ENCODE measurements at places on chromosomes 4 and X. TPM values are rescaled to one million over a fixed set of nuclear protein-coding genes. Genes with fewer than 3 reads are reported as not detected.

DNA sequence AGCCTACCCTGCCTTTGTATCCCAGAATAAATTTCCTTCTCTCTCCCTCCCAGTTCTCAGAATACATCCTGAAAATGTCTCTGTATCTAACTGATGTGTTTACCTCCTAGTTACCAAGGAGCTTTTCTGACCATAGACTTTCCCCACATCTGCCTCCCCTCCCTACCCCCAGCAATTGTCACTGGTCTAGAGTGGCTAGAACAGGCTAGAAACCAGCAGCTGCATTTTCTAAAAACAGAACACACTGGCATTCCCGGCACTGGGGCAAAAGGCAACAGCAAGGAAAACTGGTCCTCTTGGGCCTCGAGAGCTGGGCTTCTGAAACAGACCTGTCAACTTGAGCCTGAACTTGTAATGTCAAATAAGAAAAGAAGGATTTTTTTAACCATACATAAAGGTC lies 16.4 kb downstream of the TASL start:
- no peak for DNase-seq
- H3K27me3 ChIP-seq, result no peaks in the 10 kb centered on the region
- no peak overlapping the region for H3K27ac ChIP-seq

- H3K4me1 ChIP-seq, result peaks cover 5% of the 10 kb centered on the region
- no peak overlapping the region for H3K27ac ChIP-seq
- no peaks in the 10 kb centered on the region for H3K36me3 ChIP-seq
- no peak for DNase-seq
- no peak overlapping the region for H3K4me3 ChIP-seq
- H3K27me3 ChIP-seq, result peaks cover 23% of the 10 kb centered on the region
Observed at GRCh38 chr4:138851391-138852335, 163.9 kb upstream of the NOCT start.

- H3K27me3 ChIP-seq, result no peaks in the 10 kb centered on the region
- peaks cover 8% of the 10 kb centered on the region for H3K4me1 ChIP-seq
- peaks cover 40% of the 10 kb centered on the region for H3K36me3 ChIP-seq
- H3K4me3 ChIP-seq, result no peak overlapping the region
- H3K27ac ChIP-seq, result no peak overlapping the region
Observed at GRCh38 chr4:7003879-7004240, 39.3 kb upstream of the TADA2B start.

- H3K27ac ChIP-seq, result no peak overlapping the region
- H3K4me3 ChIP-seq, result no peak overlapping the region
Observed at GRCh38 chr4:123661080-123661737, 264.6 kb downstream of the SPRY1 start.

DNA sequence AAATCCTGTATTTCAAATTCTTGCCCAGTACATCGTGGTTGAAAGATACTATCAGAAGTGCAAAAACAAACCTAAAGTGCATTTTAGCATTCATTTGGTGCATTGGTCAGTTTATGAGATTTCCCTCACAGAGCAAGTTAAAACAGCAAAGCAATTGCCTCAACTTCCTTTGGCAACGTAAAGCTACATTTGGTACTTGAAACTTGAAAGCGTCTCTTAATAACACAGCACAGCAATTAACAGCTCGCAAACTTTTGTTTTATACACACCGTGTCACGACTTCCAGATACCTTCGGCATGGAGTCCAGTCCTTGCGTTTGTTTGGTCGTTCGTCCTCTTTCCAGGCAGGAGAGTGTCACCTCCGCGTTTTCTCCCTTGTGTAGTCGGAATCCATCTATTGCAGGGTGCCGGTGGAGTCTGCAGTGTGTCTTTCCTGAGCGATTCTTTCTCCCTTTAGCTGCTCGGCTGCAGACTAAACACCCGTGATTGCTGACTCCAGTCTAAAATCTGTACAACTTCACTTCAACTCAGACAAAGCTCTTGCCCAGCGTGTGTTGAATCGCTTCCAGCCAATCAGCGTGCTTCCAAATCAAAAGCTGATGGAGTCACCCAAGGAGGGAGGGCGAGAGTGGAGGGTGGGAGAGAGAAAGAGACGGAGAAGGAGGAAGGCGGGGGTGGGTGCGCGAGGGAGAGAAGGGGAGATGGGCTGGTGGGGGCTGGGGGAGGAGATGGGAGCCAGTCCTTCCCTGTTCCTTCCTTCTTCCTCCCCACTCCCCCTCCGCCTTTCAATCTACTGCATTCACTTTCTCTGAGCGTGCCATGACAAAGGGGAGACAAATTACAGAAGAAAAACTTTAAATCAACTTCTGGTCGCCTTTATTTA lies at the start of gene PCDH18:
Gene PCDH18, minus strand, starts transcription at position 509 of the 883 bp plus-strand sequence. Its CDS starts 406 bp downstream, at position 103.
- H3K4me3 ChIP-seq, result no peak within 1 kb of the TSS
- H3K27ac ChIP-seq, result no peak within 1 kb of the TSS
- H3K4me1 ChIP-seq, result no peaks in the 10 kb centered on the region

DNA sequence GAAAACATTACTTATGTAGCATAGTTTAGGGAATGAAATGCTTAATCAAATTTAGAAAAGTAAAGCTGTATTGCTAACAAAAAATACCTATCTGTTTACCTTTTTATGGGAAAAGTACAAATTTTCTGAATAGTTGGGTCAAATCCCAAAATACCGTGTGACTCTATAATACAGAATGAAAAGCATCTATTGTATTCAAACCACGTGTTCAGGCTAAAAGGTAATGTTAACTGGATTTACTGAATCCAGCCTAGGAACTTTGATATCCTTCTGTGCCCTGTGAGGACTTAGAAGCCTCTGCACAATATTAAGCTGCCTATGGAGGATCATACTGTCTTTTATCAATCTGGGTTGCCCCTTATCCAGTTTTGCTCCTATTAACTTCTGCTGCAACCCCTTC lies 36.3 kb upstream of the AGA start:
- no peak for DNase-seq
- H3K36me3 ChIP-seq, result no peaks in the 10 kb centered on the region
- H3K27ac ChIP-seq, result no peak overlapping the region

DNA sequence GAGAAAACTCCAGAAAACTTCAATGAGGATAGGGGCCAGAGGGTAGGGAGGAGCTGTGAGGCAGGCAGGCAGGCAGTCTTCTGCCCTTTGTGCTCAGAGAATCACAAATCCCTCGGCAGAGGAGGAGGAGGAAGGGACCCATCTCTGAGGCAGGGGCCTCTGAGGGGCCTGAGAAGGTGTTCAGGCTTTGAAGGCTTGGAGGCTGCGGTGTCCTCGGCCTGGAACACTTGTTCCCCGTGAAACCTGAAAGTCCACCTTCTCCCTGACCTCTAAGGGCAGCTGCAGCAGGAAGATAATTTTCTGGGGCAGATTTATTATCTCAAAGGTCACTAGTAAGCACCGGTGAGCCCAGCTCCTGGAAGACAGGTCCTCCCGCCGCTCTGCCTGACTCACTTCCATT lies 200.3 kb upstream of the BCOR start:
- no peaks in the 10 kb centered on the region for H3K36me3 ChIP-seq
- no peaks in the 10 kb centered on the region for H3K27me3 ChIP-seq
- DNase-seq, result no peak

GRCh38 chrX:2650865-2651264 lies 40.2 kb upstream of the CD99 start:
- peaks cover 19% of the 10 kb centered on the region for H3K36me3 ChIP-seq
- no peak overlapping the region for H3K4me3 ChIP-seq
- peaks cover 17% of the 10 kb centered on the region for H3K4me1 ChIP-seq
- DNase-seq, result no peak
- peak overlapping the region; percentile 17 for H3K27ac ChIP-seq

- no peak for DNase-seq
- no peaks in the 10 kb centered on the region for H3K27me3 ChIP-seq
- no peaks in the 10 kb centered on the region for H3K36me3 ChIP-seq
- no peak overlapping the region for H3K4me3 ChIP-seq
- H3K27ac ChIP-seq, result no peak overlapping the region
Observed at GRCh38 chr4:30866346-30866745, 146.2 kb downstream of the PCDH7 start.

DNA sequence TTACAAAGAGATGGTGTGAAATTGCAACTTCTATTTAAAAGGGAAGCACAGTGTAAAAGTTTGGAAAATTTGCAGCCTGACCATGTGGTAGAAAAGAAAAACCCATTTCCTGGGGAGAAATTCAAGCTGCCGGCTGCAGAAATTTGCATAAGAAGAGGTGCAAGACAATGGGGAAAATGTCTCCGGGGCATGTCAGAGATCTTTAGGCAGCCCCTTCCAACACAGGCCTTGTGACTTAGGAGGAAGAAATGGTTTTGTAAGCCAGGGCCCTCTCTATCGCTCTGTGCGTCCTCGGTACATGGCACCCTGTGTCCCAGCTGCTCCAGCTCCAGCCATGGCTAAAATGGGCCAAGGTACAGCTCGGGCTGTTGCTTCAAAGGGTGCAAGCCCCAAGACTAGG lies 40.4 kb downstream of the CCDC158 start:
- H3K27ac ChIP-seq, result no peak overlapping the region
- H3K27me3 ChIP-seq, result peaks cover 11% of the 10 kb centered on the region
- DNase-seq, result no peak
- no peaks in the 10 kb centered on the region for H3K36me3 ChIP-seq
- H3K4me1 ChIP-seq, result no peaks in the 10 kb centered on the region

Gene KIAA1210
- total RNA-seq, result not detected

DNA sequence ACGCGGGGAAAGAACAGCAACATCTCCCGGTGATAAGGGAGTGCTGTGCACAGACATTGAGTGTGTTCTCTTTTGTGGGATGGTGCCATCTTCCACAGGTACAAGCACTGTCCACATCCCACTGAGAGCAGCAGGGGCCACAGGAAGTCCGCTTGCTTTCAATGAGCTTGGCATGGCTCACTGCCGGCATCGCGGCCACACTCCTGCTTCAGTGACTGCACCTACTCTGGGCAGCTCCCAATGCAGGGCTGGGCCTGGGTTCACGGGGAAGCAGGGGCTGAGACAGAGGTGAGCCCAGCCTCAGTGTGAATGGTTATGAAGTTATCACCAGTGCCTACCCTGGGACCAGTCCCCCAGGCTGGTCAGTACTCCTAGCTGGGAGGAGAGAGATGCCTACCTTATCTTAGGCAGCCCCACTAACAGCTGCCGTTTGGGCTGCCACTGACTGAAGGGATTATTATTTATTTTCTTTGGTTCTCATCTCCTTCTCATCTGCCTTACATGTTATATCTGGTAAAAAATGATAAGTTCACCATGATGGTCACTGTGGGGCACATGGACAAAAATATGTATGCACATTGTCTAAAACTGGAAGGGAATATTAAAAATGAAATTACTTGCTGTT lies 99.2 kb downstream of the MGST2 start:
- no peak overlapping the region for H3K27ac ChIP-seq
- no peaks in the 10 kb centered on the region for H3K4me1 ChIP-seq

Gene PRDM5
- total RNA-seq, result 0.05 TPM

Gene FAM9C
- total RNA-seq, result not detected

Gene ARHGAP4
- total RNA-seq, result 135 TPM

DNA sequence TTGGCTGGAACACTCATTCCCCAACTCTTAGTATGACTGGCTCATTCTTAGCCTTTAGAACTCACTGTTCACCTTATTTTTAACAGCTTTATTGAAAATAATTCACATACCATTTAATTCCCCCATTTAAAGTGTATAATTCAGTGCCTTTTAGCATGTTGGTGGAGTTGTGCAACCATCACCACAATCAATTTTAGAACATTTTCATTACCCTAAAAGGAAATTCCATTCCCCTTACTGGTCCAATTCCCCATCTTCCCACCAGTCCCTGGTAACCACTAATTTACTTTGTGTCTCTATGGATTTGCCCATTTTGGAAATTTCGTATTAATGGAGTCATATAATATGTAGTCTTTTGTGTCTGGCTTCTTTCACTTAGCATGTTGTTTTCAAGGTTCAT lies 19.7 kb downstream of the NHSL2 start:
- peaks cover 7% of the 10 kb centered on the region for H3K27me3 ChIP-seq
- no peak overlapping the region for H3K4me3 ChIP-seq
- H3K36me3 ChIP-seq, result no peaks in the 10 kb centered on the region
- H3K4me1 ChIP-seq, result no peaks in the 10 kb centered on the region
- no peak for DNase-seq

- no peaks in the 10 kb centered on the region for H3K36me3 ChIP-seq
- H3K4me3 ChIP-seq, result no peak overlapping the region
- H3K27ac ChIP-seq, result no peak overlapping the region
- H3K4me1 ChIP-seq, result no peaks in the 10 kb centered on the region
Observed at GRCh38 chr4:83751336-83751949, 215.5 kb downstream of the GPAT3 start.

DNA sequence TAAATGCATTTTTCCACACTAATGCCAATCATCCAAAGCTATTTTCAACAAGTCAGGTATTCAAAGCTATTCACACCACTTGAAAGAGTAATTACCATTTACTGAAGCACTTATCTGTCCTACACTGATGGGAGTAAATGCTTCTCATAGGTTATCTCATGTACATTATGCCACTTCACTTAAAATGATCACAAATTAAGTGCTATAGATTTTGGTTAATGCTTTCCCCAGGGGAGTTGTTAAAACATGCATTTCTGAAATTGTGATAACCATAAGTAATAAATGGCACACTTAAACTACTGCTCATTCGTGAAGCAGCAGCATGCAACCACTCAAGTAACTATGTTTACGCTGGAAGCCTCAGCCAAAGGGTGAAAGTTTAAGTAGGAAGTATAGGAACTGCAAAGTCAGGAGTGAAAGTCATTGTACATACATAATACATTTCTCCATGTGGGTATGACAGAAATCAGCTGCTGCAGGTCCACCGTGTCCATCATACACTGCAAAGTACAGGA lies 6.6 kb downstream of the PPM1K start:
- H3K36me3 ChIP-seq, result peaks cover 46% of the 10 kb centered on the region
- peaks cover 48% of the 10 kb centered on the region for H3K4me1 ChIP-seq
- H3K27ac ChIP-seq, result no peak overlapping the region
- no peaks in the 10 kb centered on the region for H3K27me3 ChIP-seq
- no peak overlapping the region for H3K4me3 ChIP-seq

Data from activated CD4-positive, alpha-beta T cell treated with anti-CD3 and anti-CD28 coated beads for 36 hours (primary cell).